ENCODE measurements at places on chromosomes 1 and 21.
A peak's percentile ranks its signal among the peaks of the same experiment; 100 is the strongest.

DNA sequence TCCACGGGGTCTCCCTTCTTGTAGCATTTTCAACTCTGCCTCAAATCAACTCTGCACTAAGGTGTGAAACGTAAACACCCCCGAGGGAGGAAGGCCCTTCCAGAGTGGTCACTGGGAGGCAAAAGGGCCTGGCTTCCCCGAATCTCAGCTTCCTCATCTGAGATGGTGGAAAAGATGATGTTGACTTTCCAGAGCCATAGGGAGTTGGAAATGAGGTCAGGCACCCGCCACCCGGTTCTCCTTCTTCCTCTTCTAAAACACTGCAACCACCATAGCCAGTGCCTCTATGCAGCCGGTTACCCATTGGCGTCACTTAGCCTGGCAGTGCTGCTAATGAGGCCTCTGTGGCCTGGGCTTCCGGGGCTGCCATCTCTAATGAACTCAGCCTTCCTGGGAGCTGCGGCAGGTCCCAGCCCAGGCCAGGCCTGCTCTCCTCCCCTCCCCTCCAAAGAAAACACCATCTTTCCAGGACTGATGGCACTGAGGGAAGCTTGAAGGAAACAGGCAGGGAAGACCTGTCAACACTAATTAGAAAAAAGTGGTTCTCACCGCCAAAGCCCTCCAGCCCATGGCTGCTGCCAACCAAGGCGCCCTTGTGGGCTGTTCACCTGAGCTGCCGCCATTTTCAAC lies 175.0 kb downstream of the KAZN start:
- no peak for DNase-seq

DNA sequence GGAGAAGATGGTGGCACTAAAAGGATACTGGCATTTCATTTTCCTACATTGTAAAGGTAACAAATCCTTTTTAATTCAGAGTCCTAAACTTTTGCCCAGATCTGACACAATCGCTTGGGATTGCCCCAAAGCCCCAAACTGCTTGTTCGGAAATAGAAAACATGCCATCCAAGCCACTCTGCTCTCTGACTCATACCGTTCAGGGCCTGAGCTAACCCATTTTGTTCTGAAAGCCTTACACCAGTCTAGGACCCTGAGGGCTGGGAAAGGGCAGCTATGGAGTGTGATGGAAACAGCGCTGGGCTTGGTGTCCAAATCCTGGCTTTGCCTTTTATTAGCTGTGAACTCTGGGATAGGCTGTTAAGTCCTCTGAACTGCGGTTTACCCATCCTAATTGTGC lies 159.4 kb upstream of the UBE2U start:
- DNase-seq = peak; percentile 47

GRCh38 chr1:108057541-108057940 lies 92.6 kb upstream of the VAV3 start:
- DNase-seq = no peak

DNA sequence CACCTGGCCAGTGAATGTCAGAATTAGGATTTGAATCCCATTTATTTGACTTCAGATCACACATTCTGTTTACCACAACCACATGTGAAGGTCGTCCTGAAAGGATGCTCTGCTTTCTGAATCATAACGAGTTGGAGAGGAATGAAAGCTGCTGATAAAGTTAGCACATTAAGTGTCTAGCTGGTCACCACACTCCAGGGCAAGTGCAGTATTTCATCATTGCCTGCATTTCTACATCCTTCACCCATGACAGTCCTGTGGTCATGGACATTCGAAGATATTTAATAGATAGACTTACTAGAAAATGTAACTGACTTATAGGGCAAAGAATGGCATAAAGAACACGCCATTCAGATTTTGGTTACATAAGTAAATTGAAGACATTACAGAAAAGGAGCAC lies 52.7 kb upstream of the ST6GALNAC3 start:
- no peak for DNase-seq

- no peak for DNase-seq
Observed at GRCh38 chr1:161390559-161390858, 22.8 kb upstream of the CFAP126 start.

GRCh38 chr21:39353295-39353694 lies 4.4 kb upstream of the HMGN1 start:
- no peak for DNase-seq

GRCh38 chr1:175408986-175409385 lies 216.4 kb upstream of the KIAA0040 start:
- DNase-seq = no peak

GRCh38 chr1:184194236-184194635 lies 142.7 kb downstream of the TSEN15 start:
- DNase-seq = no peak

- DNase-seq = no peak
Observed at GRCh38 chr1:165644064-165644735, 13.2 kb downstream of the MGST3 start.

- DNase-seq = no peak
Observed at GRCh38 chr1:175383239-175383638, 190.7 kb upstream of the KIAA0040 start.

DNA sequence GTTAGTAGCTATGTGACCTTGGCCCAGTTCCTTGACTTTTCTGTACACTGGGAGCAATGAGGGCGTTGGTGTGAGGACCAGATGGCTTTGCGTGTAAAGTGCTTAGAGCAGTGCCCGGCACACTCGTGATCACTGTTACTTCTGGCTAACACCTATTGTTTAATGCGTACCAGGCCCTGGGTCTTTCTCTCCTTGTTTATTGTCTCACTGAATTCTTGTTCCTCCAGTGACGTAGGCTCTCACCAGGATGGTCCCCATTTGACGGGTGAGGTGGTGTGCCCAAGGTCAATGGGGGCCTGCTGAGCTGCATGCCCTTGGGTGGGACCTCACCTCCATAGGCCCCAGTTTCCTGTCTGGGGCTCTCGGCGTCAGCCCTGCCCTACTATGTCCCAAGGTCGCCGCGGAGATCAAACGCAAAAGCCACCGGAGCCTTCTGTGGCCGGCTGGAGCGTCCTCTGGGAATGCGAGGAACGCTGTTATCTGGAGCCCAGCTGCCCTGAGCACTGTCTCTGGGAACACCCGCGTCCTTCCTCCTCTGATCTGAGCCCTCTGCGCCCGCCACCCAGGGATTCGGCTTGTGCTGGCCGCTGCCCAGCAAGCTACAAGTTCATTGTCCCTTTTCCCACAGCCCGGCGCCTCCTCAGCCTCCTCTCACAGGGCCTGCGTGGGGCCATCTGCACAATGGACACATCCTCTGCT lies 28.9 kb downstream of the ALPL start:
- DNase-seq = no peak

DNA sequence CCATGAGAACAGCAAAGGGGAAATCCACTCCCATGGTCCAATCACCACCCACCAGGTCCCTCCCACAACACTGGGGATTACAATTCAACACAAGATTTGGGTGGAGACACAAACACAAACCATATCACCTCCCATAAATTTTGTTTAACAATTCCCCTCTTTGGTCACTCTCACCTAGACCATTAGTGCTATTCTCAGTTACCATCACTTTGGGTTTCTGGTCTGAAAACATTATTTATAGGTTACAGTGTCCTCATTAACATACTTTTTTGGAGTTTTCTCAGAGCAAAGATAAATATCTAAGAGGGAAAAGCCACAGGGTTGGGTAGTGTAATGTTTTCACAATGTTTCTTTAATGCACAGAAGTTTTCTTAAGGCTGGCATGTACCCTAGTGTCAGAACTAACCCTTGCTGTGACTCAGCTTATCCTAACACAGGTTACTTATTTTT lies 47.7 kb upstream of the DNAH14 start:
- DNase-seq = no peak

GRCh38 chr1:232422898-232423297 lies 207.0 kb downstream of the SIPA1L2 start:
- no peak for DNase-seq

GRCh38 chr1:87196110-87196827 lies 132.4 kb upstream of the LMO4 start:
- no peak for DNase-seq

GRCh38 chr1:243379706-243380105 lies 123.9 kb downstream of the SDCCAG8 start:
- no peak for DNase-seq

DNA sequence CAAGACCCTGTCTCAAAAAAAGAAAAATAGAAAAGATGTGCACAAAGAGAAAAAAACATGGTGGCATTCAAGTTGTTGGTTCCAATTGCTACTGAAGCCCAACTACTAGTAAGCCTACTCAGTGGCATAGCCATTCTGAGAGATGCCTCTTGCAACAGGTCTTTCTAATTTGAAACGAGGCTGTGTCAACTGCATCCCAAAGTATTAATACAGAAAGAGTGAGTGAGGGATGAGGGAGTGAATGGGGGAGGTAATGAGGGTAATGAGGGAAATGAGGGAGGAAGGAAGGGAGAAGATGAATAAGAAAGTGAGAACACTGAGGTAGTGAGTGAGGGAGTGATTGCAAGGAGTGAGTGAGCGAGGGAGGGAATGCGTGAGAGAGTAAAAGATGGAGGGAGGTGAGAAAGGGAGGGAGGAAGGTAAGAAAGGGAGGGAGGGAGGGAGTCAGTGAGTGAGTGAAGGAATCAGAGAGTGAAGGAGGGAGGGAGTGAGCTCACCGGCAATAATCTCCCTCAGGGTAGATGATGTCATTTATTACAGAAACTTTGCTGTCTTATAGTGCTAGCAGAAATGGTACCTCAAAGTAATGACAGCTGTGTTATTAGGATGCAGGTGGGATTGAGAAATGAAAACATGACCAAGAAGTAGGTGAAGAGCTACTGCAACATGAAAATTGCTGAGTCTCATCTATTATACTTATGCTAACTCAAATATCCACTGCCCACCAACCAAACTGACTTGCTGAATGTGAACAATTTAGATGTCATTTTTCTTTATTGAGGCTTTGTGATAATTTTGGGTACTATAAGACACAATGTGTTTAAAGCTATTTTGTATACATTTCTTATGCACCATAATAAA lies 75.6 kb upstream of the ADAM30 start:
- DNase-seq = no peak
